ENCODE measurements at places on chromosomes 5 and 9.

GRCh38 chr9:121283856-121284732, 16.1 kb downstream of the GSN start:
- DNase-seq = no peak

DNA sequence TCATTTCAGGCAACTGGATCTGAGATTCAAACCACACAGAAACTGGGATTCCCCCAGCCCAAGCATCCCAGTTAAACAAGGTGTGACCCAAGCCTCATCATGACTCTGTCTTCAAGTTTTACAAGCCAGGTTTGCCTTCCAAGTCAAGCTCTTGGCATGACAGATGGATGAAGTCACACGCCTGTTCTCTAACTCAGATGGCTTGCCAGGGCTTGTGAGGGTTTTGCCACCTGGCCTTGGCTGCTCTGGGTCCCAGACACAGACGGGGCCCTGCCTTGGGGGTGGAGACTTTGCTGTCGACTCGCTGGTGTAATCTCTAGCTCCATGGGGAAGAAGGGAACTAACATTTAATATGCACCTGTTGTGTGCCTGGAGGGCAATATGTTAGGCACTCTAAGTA, 95.8 kb upstream of the RARS1 start:
- DNase-seq = no peak

DNA sequence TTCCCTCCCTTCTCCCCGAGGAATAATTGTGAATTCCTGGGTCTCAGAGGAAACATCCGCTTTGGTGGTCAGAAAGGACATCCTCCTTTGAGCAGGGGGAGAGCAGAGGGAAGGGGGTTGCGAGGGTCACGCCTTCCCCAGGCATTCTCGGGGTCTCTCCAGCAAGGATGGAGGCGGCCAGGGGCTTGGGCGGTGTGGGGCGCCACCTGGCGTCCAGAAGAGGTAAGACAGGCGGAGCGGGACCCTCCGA, 129.1 kb downstream of the KCNIP1 start:
- peak; percentile 44 for DNase-seq

DNA sequence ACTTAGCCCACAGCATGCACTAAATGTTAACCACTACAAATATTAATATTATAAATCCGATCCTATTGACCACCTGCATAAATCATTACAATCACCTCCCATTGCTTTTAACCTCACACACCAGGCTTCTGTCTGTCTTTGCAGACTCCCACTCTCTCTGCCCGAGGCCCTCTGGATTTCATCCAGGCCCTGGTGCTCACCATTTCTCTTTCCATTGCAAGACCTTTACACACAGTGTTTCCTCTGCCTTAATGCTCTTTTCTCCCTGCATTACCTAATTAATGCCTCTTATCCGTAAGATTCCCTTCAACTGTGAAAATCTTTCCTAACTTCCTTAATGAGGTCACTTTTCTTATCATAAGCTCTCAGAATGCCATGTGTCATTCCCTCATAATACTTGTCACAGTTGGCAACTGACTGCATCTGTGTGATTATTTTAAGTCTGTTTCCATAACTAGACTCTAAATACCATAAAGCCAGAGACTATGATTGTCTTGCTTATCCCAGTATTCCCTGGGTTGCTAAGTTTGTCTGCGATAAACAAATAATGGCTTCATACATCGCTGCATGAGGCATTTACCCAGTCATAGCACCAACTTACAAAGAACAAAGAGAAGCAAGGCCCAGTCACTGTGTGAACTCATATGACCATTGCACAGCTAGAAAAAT, 155.1 kb downstream of the CCDC192 start:
- DNase-seq = no peak

GRCh38 chr9:128920381-128921058, at the start of gene PHYHD1:
Gene PHYHD1, plus strand, starts transcription at chr9:128920982. Its CDS starts 1,342 bp downstream, at chr9:128922324.
- no peak for DNase-seq

DNA sequence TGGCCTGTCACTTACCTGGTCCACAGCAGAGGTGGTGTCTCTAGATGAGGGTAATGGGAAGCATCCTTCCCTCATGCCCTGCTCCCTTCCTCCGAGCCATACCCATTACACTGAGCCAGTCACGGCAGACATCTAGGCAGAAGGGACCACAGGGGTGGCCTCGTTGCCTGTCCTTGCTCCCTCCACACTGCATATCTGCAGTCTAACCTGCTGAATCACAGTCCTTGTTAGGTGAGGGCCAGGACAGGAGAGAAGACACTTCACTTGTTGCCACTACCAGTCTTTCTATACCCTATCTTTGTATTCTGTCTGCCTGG, 18.4 kb upstream of the SPINK4 start:
- DNase-seq = no peak

- no peak for DNase-seq
Measured at GRCh38 chr9:86604741-86605140, 250.5 kb upstream of the TUT7 start.

DNA sequence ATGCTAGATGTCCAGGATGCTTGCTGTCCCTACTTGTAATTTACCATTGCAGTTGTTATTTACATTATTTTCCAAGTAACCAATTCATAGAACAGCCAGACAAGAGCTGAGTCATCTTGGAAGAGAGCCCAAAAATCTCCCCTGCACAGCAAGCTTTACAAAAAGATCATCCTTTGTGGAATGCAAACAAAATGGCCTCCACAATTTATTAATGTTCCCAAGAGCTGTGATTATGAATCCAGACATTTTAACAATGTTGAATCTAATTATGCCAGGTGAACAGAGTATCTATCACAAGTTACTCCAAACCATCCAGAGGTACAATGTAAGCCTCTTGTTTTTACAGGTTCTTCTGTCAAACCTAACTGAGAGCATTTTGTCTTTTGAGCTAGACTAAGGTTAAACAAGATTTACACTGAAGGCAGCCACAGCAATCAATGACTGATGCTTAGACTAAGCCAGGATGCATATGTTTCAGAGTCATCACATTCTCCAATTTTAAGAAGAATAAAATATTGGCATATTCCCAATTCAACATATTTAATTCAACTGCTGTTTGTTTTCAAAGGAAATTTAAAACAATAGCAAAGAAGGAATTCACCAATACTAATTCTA, 95.3 kb upstream of the SLC12A2 start:
- DNase-seq = no peak

DNA sequence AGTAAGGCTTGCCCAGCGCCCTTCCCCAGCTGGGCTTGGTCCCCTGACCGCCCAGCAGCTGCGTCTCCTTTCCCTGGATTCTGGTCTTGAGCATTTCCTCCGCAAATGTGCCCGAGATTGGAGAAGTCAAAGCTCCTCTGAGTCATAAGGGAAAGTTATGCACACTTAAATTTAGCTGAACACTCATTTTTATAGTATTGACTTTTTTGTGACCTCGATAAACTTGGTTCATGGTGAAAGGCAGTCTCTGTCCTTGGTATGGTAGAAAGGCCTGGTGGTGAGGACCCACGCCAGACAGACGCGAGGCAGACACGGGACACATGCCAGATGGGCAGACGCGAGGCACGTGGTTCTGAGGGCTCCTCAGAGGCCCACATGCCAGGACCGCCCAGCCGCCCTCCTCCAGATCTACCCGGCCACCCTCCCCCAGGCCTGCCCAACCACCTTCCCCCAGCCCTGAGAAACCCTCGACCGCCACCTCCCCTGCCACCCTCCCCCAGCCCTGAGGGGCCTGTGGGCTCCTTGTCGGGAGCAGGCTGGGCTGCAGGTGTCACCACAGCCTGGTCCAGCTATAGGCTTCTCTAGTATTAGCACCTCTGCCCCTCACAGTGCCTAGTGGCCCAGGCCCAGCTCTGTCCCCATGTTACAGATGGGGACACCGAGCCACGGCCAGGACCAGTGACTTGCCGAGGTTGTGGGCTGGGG, 60.9 kb upstream of the CACNA1B start:
- no peak for DNase-seq

- no peak for DNase-seq
Measured at GRCh38 chr5:176474476-176474875, 26.3 kb downstream of the FAF2 start.

DNA sequence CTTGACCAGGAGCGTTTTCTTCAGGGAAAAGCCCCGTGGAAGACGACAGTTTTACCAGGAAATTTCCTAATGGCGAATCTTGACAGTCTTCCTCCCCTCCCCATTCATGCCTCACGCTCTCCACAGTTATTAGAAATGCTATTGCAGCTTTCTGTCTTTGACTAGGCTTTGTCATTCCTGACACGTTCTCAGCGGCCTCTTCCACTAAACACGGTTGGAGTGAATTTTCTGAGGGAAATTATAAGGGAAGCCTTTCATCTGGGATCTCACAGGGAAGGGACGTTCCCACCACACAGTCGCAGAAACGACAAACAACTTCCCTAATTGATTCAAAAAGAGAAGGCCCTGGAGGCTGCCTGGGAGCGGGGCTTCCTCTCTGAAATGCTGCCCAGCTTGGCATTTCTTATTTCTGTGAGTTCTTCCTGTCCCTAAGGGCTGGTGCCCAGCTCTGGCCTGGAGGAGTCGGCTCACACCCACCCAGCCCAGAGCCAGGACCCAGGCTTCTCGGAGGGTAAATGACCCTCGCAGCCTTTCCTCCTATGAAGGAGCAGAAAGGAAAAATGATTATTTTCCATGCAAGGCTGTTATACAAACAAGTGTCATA, 57.1 kb upstream of the PPP1R26 start:
- DNase-seq = no peak

DNA sequence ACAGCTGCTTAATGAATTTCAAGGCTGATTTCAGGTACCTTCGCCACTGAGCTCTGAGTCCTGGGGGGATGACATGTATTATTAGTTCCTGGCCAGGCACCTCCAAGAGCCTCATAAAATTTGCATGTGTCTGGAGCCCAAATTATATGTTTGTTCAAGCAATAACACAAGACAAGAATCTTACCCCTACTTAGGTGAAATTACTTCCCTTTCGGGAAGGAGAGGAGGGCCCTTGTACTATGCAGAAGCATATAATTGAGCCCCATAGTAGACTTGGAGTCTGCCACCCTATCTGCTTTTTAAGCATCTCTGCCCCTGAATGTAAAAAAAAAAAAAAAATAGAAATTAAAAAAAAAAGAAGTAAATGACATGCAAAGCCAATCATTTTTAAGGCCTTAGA, 13.0 kb upstream of the TMEM38B start:
- no peak for DNase-seq

DNA sequence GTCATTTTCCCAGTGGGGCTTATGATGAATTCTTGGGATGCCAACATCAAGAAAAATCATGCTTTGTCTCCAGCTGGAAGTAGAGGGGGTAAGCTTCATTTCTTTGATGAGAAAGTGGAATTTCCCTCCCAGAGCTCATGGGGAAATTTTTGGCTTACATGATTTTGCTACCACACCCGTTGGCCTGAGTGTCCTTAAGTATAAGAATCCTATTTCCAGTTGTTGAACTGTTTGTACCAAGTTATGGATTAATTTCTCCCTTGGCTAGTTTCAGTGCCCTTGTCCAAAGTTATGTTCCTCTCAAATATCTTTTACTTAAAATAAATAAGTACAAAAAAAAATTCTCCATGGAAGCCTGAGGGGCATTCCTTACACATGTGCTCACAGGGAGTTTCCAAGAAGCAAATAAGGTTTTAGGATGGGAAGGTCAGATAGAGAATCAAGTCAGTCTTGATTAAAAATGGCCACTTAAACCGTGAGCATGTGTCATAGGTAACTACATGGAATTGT, 82.3 kb downstream of the PTCD2 start:
- DNase-seq = no peak

DNA sequence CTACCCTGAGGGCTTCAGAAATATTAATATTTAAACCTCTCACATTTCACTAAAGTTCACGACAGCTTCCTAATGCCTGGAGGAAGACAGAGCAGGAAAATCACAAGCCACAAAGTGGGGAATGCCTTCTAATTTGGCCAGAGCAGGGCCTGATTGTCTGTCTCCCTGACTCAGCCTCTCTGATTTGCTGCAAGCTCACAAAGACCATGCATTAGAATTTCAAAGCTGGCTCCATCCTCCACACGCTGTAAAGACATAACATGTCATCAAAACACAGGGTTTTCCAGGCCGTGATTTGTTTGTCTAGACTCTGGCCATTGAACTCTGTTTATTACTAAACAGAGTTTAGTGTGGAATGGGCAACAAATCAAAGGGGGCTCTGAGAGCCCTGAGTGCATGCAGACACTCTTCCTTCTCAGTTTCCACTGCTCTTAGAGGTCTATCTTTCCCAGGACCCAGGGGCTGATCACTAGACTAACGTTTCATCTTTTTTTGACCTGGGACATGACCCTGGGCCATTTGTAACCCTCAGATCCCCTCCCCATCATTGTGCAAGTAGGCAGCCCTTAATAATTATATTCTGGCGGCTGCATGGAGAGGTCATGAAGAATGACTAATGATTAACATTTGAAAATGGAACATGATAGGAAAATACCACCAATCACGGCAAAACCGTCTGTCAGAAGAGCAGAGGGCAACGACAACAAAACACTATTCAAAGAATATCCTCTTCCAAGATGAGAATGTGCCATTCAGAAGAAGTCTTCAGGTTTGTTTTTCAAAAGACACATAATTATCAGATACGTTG, 140.2 kb downstream of the ENC1 start:
- DNase-seq = no peak

GRCh38 chr5:34570721-34571676, 85.1 kb upstream of the RAI14 start:
- no peak for DNase-seq
